Bone marrow (tissue), 2 donors: ENCODE measurements at places on chromosomes 12 and 14.

DNA sequence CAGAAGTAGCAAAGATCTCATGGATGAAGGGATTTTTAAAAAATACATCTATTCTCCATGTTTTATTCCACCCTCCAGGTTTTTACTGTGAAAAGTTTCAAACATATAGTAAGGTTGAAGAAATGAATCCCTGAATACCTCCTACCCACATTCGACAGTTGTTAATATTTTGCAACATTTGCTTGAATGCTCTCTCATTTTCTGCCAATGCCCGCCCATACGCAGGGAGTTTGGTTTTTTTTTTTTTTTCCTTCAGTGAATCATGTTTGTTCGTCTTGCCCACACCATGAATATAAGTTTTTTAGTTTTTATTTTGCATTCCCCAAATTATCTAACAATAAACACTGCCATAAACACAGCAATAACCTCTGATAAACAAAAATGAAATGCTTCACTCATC, 82.9 kb downstream of the MAP1LC3B2 start:
- DNase-seq = no peak

- no peak for DNase-seq
These were observed 75.1 kb downstream of the SLC24A4 start for GRCh38 chr14:92397953-92398564.

GRCh38 chr14:67187826-67188225, 1.4 kb upstream of the GARIN2 start:
- no peak for DNase-seq

GRCh38 chr14:77120771-77121743, 20.5 kb downstream of the ZDHHC22 start:
- DNase-seq = peak; percentile 43

- no peak for DNase-seq
These were observed 421 bp upstream of the RBMS2 start for GRCh38 chr12:56521209-56521589.

GRCh38 chr12:24861766-24862540, 86.9 kb downstream of the BCAT1 start:
- DNase-seq = no peak

DNA sequence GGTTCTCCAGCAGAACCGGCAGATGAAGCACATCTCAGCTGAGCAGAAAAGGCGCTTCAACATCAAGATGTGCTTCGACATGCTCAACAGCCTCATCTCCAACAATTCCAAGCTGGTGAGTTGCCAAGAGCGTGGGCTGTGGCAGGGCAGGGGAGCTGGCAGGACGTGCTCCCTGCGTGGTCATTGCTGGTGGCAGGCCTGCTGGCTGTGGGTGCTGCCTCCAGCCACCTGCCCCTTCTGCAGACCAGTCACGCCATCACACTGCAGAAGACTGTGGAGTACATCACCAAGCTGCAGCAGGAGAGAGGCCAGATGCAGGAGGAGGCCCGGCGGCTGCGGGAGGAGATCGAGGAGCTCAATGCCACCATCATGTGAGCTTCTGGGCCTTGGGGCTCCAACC, 35.8 kb downstream of the IL31 start:
- DNase-seq = no peak

DNA sequence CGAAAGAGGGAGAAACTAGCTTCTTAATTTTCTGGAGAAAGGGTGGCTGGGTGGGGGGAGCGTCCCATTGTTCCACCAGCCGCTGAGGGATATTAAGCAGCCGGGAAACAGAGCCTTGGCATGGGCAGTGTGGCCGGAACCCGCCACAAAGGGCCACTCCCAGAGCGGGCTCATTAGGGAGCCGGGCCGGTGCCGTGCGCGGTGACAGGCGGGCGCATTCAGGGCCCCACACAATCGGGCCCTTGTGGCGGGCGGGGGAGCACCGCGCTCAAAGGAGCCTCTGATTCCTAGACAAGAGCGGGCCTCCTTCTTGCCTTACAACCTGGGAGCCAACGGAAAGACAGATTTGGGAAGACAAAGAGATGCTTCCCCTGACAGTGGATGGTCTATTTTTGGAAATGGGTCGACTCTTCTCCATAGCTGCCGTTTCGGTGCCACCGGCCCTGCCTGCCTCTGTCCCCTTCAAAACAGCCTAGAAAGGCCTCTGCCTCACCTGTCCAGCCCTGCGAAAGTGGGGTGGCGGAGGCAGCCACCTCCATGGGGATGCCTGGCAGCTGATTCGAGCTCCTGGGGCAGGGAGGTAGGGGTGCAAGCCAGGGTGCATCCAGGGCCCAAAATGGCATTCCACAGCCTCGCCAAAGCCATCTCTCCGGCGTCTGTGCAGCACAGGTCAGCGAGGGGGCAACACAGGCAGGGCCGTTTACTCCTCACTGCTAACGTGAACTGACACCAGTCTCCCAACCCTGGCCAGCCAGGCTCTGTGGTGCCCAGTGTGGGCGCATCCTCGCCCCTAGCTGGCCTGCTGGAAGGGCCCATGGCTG, 10.9 kb downstream of the CCDC85C start:
- DNase-seq = no peak

GRCh38 chr14:104585966-104586697, 6.6 kb downstream of the C14orf180 start:
- DNase-seq = no peak

DNA sequence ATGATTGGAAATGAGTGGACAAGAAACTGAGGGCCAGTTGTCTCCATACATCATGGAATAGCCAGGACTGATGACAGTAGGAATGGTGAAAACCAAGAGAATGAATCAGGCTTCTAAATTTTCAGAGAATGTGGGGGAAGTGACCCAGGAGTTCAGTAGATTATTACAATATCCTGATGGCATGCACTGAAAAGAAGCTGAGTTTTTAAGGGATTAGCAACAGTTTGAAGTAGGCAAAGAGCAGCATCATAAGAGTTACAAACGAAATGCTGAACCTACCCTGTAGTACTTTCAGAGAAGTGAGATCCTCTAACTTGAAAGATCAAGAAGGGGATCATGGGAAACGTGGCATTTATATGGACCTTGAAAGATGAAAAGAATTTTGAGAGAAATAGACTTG, 13.2 kb downstream of the SLC2A14 start:
- DNase-seq = no peak

DNA sequence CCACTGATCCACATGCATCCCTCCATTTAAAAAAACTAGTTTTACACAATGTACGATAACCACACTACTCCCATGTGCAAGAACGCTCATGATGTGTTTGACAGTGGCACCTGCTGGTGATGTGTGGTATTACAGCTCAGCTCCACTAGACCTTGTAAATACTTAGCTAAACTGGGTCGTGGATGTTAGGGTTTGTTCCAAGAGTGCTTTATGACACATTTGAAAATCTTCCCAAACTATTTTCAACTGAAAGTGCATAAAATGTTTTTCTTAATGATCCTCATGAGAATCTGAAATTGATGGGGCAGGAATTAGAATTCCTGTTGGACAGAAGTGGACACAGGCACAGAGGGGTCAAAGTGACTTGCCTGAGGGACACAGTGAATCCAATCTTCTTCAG, 99.2 kb downstream of the SCARB1 start:
- no peak for DNase-seq

DNA sequence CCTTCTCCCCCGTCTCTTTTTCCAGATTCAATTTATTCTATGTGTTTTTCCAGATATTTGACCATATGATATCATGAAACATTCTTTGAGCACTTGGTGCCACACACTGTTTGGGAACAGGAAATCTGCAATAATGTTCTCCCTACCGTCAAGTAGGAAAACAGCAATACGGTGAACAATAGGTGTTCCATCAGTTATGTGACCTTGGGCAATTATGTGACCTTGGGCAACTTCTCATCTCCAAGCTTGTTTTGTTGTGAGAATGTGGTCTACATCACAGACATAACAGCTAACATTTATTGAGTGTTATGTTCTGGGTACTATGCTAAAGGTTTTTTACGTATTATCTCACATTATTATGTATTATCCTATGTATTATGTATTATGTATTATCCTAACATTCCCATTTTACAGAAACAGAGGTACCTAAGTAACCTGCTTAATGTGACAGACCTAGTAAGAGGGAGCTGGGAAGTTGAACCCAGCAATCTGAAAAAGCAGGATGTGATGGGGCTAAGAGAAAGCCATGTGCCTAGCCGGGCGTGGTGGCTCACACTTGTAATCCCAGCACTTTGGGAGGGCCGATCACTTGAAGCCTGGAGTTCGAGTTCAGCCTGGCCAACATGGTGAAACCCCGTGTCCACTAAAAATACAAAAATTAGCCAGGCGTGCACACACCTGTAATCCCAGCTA, 1.2 kb upstream of the NEK9 start:
- DNase-seq = no peak

- DNase-seq = no peak
These were observed 62.6 kb upstream of the SSTR1 start for GRCh38 chr14:38145142-38145541.

GRCh38 chr12:70648831-70649230, 11.6 kb upstream of the PTPRB start:
- DNase-seq = no peak

DNA sequence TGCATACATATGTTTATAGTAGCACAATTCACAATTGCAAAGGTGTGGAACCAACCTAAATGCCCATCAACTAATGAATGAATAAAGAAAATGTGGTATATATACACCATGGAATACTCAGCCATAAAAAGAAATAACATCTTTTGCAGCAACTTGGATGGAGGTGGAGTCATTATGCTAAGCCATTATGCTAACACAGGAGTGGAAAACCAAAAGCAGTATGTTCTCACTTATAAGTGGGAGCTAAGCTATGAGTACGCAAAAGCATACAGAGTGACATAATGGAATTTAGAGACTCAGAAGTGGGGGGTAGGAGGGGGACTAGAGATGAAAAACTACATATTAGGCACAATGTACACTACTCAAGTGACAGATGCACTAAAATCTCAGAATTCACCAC, 16.2 kb upstream of the SPTSSA start:
- DNase-seq = no peak

- DNase-seq = no peak
These were observed 42.2 kb downstream of the TPCN1 start for GRCh38 chr12:113263431-113263963.

- DNase-seq = no peak
These were observed 124.0 kb downstream of the DYRK2 start for GRCh38 chr12:67772267-67773169.

DNA sequence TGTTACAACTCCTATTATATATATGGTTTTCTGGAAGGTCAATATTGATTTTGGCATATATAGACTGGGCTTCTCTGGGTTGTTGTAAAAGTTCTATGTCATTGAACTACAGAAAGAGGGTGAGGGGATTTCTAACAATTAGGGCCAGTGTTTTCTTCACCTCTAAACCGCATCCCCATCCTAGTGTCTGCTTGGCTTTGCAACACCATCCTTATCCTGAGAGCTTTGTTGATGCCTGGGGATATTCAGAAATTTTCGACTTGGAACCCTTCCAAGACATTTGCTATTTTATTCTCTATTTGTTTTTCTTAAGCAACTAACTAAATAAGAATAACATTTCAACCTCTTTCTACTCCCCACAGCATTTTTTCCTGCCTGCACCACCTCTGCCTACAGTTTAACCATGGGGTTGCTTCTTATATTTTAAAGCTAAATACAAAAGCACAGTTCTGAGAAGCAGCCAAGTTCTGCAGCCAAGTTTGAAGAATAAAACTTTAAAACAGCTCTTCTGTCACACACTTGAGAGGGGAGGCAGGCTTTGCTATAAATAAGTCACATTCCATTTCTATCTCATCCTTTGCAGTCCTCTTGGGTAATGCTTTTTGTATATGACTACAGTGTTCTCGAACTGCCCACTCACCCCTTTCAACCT, 53.4 kb downstream of the RGS6 start:
- DNase-seq = no peak

DNA sequence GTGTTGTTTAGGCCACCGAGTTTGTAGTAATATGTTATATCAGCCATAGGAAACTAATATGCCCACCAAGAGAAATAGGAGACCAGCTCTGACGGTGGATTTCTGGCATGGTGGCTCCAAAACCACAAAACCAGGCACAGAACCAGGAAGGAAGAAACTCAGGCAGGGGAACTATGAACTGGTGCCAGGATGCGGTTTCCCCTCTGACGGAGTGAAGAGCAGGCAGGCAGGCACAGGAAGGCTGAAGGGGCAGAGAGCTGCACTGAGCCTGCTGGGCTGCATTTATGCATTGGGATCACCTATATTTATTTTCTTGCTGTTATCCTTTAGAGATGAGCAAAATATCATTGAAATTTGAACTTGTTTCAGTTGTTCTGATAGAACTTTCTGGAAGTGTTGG, 479.4 kb downstream of the VRK1 start:
- no peak for DNase-seq

DNA sequence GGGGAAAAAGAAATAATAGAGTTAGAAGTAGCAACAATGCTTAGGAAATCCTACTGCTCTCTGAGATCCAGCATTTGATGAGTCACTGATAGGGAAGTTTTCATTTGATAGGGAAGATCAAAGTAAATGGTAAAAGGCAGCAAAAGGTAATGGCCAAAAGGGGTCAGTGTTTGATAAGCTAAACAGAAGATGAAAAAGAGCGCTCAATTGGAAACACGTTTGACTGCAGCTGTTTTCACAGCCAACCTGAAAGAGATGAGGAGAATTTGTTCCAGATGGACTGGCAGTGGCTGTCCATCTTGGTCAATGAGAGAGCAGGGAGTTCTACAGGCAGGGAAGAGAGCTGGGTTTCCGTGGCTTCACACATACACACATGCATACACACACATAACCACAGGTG, 264.2 kb downstream of the TMEM132C start:
- DNase-seq = no peak

GRCh38 chr12:121618659-121619233, 7.6 kb upstream of the ORAI1 start:
- DNase-seq = no peak

DNA sequence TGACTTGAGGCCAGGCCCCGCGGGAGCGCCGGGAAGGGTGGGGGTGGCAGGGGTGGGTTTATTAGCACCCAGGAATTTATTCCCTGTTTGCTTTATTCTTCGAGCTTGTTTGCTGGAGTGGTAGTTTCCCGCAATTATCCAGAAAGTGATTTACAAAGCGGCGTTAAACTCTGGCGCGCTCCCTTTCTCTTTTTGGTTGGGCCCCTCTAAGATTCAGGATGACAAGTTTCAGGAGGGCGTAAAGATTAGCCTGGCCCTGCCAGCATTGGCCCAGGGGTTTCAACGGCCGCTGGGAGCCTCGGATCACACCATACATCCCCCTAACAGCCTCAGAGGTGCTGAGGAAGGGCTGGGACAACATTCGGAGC, 444 bp upstream of the NKX2-8 start:
- no peak for DNase-seq

DNA sequence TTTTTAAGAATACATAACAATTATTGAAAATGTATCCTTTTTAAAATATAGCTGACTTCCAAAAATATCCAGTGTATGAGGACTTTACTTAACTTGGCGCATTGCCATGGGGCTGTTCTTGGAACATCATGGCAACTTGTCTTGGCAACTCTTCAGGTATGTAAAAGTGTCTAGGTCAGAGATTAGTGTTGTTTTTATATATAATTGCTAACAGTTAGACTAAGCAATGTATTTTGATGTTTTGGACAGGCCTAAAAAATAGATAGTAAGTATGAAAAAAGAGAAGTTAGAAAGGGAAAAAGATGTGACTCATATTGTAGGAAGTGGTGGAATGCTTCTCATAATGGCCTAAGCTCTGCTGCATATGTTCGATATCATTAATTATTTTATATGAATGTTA, 70.9 kb downstream of the MON2 start:
- DNase-seq = peak; percentile 49
